ENCODE measurements at places on chromosomes 11 and 22.

GRCh38 chr22:39220890-39221850 is 23.6 kb downstream of the PDGFB start:
- DNase-seq = no peak

GRCh38 chr11:111395749-111396148 is 16.7 kb upstream of the POU2AF1 start:
- DNase-seq = no peak

DNA sequence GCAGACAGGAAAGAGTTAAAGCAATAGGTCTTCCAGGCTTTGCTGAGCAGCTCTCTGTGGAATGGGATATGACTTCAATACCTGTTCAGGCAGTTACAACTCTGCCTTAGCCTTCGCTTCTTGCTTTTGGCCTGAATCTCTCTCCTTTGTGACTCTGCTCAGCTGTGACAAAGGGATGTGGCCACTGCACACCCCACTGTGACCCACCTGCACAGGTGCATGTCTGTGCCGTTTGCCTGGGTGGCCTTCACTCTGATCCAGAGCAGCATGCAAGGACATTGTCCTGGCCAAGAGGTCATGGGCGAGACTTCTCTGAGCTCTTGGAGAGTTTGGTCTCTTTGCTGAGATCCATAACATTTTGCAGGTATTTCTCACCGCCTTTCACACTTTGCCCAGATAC is 891.3 kb downstream of the BRD1 start:
- no peak for DNase-seq

DNA sequence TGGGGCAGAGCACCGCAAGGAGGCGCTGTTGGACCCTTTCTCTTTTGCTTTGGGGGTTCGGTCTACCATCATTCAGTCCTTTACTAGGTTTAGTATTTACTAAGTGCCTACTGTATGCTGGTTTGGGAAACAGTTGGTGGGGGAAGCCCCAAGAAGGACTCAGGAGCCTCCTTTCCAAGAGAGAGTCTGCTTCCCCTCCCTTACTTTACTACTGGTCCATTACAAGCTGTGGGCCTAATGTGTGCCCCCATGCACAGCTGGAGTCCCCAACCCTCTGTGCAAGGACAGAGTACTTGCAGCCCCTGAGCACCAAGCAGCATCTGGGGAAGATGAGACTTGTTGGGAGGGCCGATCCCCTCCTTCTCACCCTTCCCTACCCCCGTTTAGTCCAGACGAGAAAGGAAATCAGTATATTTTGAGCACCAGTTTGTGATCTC is 876 bp upstream of the UBE2L6 start:
- DNase-seq = no peak

- DNase-seq = peak; percentile 54
Observed at GRCh38 chr22:43263645-43264514, 76.9 kb upstream of the TTLL12 start.
